ENCODE measurements at places on chromosomes 1 and 21.

GRCh38 chr1:205515781-205516253, 11.3 kb downstream of the CDK18 start:
- no peak for DNase-seq

DNA sequence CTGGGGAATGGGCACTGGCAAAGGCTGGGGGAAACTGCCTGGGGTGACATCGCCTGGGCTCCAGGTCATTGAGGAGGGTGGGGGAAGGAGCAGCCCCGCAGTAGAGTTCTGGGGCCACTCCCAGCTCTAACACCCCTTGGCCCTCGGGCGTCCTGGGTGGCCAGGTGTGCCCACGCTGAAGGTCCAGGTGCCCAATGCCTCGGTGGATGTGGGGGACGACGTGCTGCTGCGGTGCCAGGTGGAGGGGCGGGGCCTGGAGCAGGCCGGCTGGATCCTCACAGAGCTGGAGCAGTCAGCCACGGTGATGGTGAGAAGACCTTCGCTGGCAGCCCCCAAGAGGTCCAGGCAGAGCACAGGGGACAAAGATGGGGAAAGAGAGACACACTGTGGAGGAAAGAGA, 7.7 kb downstream of the NTRK1 start:
- DNase-seq = no peak

GRCh38 chr1:103074224-103074623, 34.1 kb downstream of the COL11A1 start:
- no peak for DNase-seq

DNA sequence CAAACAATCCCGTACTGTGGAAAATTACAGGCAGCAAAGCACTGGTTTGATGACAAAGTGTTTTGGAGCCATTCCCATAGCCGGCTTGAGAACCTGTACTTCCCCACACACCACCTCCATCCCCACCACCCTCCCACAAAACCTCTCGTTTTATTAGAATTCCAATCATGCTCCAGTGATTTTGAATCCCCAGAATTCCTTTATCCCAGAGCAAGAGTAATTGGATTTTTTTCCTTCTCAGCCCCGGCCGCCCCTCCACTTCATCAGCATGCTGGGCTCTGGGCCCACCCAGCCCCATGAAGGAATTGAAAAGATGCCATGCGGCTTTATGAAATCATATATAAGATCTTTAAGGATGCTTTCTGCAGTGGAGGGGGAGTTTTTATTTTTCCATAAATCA, 136.6 kb downstream of the OMA1 start:
- no peak for DNase-seq

- no peak for DNase-seq
Observed at GRCh38 chr1:59523745-59524450, 227.0 kb downstream of the FGGY start.

DNA sequence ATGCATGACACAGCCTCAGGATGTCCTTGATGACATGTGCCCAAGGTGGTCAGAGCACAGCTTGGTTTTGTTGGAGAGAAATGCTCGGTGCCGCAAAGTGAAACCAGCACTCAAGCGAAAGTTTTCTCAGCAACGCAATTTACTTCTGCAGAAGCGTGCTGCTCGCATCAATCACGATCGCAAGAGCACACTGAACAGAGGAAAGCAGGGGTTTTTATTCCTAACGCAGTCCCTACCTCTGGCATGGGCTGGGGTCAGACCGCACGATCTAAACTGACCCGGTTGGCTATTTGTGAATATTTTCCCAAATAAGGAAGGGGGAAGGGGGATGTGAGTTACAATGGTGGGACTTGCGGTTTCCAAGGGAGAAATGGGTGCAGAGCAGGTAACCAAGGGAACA, 809 bp upstream of the ZNF669 start:
- no peak for DNase-seq

GRCh38 chr1:207805841-207806421, 54.1 kb downstream of the CD46 start:
- peak; percentile 55 for DNase-seq

- no peak for DNase-seq
Observed at GRCh38 chr1:85314726-85315125, 38.3 kb upstream of the BCL10 start.

- no peak for DNase-seq
Observed at GRCh38 chr1:235004840-235005391, 123.7 kb downstream of the TOMM20 start.

- no peak for DNase-seq
Observed at GRCh38 chr21:34498623-34499022, 13.4 kb downstream of the KCNE1 start.

- DNase-seq = no peak
Observed at GRCh38 chr1:62327360-62328055, 8.3 kb upstream of the KANK4 start.

DNA sequence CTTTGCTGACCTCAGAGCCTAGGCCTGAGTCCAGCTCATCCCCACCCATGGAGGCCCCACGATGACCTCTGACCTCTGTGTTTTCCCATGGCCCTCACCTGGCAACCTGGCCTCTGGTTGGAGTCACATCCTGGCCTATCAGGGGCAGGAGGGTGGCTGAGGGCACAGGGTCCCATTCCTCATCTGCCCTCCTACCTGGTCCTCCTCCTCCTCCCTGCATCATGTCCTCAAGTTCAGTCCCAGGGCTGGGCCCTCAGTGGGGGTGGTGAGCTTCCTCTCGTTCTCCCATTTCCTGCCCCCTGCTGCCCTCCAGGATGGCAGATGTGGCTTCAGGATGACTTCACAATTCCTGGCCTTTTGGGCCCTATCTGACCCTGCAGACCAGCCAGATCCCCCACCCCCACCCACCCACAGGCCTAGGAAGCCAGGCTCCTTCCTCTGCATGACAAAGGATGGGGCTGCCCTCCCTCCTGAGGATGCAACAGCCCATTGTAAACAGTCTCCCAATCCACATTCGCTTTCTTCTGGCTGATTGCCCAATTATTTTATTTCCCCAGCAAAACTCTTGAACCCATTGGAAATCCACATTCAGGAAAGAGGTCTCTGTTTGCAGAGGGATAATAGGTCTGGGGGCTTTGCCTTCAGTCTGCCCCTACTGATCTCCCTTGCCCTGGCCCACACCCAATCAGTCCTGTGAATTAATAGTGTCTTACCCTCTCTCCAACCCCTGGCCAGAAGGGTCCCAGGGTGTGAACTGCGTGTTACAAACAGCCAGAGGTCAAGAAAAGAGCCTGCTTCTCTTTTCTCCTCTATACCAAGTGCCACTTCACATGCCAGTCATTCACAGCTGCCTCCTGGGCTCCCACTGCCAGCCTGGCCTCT, 10.3 kb upstream of the LEFTY1 start:
- no peak for DNase-seq

- DNase-seq = no peak
Observed at GRCh38 chr1:30683699-30684098, 39.7 kb downstream of the MATN1 start.

DNA sequence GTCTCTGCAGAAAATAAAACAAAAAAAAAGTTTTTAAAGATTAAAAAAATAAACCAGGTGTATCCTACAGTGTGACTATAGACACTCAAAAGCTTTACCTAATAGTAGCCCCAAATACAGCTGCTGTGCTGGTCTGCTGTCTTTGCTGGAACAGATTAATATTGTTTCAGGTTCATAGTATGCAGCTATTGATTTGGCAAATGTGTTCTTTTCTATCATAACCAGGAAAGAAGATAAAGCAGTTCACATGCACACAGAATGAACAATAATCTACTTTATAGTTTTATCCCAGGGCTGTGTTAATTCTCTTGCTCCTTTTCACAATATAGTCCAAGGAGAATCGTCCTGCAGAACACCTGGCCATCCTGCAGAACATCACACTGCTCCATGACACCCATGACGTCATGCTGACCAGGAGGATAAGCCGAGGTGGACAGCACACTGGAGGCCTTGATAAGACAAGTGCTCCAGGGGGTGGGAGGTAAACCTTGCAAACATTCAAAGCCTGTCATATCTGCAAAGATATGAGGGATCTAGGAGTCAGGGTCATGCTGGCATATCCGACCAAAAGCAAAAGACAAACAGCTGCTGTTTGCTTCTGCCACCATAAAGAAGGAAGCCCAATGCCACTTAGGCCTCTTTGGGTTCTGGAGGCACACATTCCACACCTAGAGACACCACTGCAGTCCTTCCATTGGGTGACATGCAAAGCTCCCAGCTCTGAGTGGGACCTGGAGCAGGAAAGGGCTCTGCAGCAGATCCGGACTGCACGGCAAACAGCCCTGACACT, 86.1 kb upstream of the SLC2A1 start:
- no peak for DNase-seq

DNA sequence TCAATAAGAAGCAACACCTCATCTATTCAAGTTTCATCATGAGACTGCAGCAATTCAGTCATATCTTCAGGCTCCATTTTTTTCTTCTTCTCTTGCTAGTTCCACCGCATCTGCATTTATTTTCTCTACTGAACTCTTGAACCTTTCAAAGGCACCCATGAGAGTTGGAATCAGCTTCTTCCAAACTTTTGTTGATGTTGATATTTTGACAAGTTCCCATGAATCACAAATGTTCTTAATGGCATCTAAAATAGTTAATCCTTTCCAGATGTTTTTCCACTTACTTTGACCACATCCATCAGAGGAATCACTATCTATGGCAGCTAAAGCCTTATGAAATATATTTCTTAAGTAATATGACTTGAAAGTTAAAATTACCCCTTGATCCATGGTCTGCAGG, 434.3 kb downstream of the GPATCH2 start:
- no peak for DNase-seq

DNA sequence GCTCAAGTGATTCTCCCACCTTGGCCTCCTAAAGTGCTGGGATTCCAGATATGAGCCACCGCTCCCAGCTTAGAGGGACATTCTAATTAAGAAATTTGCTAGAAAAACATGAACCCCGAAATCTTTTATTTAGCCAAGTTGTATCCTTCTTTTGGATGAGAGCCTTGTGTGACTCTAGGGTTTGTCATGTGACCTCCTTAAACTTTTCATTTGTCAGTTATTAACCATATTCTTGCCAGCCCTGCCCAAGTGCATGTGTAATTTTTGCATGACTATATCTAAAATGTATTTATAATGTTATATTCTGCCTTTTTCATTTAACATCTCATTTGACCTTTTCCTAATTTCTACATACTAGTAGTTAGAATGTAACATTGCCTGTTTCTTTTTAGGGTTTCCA, 1.9 kb downstream of the UTP25 start:
- DNase-seq = no peak

DNA sequence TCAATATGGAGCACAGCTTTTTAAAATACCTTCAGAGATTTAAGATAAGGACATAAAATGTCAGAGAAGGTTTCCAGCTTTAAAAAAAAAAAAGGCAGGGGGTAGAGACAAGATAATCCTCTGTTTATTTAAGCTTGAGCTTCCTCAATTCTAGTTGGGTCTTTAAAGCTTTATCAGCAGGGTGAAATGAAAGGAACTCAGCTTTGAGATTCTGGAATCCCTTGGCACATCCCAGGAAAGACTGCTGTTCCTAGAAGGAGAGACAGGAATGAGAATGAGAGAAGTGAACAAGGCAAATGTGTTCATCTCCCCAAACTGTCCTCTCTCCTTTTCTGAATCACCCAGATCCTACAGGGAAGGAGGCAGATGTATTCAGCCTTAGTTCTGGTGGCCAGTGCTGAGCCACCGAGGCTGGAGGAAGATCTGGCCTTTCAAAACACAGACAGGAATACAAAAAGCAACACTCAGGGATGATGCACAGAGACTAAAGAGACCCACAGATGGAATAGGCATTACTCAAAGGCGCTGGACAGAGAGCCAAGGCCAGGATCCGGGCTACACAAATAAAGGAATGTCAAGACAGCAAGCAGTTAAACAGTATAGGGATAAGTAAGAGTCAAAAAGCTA, 385.8 kb upstream of the DUSP10 start:
- DNase-seq = no peak

- no peak for DNase-seq
Observed at GRCh38 chr1:86104606-86105532, 51.7 kb downstream of the COL24A1 start.

GRCh38 chr1:111505641-111506119, 2.2 kb upstream of the ADORA3 start:
- no peak for DNase-seq

GRCh38 chr1:116377541-116378529, 4.8 kb downstream of the ATP1A1 start:
- DNase-seq = no peak

DNA sequence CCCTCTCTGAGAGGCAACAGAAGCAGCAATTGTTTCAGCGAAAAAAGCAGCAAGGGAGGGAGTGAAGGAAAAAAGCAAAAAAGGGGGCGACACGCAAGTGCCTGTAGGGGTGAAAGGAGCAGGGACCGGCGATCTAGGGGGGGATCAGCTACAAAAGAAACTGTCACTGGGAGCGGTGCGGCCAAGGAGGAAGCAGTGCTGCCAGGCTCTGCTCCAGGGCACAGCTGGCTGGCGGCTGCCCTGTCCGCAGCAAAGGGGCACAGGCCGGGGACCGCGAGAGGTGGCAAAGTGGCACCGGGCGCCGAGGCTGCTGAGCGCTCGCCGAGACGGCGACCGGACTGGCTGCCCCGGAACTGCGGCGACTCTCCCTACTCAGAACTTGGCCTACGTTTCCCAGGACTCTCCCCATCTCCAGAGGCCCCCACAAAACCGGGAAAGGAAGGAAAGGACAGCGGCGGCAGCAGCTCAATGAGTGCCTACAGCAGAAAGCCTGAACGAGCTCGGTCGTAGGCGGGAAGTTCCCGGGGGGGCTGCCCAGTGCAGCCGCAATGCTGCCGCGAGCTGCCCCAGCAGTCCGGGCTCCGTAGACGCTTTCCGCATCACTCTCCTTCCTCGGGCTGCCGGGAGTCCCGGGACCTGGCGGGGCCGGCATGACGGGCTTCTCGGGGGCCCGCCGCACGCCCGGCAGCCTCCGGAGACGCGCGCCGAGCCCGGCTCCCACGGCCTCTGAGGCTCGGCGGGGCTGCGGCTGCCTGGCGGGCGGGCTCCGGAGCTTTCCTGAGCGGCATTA, 1.0 kb upstream of the CDKN2C start:
- no peak for DNase-seq

DNA sequence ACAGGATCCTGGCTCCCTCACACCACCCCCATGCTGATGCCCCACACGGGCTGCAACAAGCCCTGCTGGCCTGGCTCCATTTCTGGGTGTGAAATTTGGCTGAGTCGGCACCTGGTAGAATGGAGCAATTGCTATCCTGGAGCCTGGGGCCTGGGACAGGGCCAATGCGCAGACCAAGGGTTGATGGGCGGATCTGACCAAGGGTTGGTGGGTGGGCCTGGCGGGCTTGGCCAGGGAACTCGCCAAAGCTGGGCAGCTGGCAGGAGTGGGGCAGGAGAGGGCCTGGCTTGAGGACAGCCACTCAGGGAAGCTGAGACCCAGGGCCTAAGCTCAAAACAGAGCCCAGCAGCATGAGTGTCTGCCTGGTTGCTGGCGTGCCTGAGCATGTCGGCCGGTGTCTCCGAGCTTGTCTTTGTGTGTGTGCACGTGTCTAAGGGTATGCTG, 70.9 kb upstream of the POU3F1 start:
- no peak for DNase-seq

DNA sequence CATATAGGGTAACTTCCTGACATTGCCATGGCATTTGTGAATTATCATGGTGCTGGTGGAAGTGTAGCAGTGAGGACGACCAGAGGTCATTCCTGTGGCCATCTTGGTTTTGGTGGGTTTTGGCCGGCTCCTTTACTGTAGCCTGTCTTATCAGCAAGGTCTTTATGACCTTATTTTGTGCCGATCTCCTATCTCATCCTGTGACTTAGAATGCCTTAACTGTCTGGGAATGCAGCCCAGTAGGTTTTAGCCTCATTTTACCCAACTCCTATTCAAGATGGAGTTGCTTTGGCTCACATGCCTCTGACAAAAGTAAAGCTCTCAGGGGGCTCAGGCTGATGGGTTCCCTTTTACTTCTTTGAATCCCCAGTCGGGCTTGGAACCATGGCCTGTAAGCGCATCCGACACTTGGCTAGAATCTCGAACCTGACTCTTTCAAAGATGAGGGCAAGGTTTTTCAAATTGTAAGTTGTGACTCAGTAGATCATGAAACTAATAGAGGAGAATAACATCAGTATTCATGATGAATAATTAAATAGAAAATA, 85.0 kb downstream of the GALNT2 start:
- DNase-seq = no peak

All from hematopoietic multipotent progenitor cell treated with erythropoietin and hydrocortisone succinate and interleukin-3 and kit ligand, for 17 days (in vitro differentiated cells).